ENCODE measurements at places on chromosomes 2 and 18.

DNA sequence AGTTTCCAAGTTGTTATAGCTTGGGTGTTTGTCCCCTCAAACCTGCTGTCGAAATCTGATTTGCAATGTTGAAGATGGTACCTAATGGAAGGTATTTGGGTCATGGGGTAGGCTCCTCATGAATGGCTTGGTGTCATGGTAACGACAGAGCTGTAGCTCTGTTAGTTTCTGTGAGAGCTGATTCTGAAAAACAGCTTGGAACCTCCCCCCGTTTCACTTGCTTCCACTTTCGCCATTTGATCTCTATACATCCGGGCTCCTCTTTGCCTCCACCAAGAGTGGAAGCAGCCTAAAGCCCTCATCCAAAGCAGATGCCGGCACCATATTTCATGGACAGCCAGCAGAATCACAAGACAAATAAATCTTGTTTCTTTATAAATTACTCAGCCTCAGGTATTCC lies 1035.1 kb upstream of the SLC39A10 start:
- DNase-seq, result no peak

GRCh38 chr2:240291337-240292034 lies 144.0 kb upstream of the GPC1 start:
- no peak for DNase-seq

- DNase-seq, result no peak
These were observed 23.1 kb downstream of the ST3GAL5 start for GRCh38 chr2:85865539-85866164.

- DNase-seq, result no peak
These were observed 7.7 kb upstream of the STK39 start for GRCh38 chr2:168255103-168255502.

- DNase-seq, result no peak
These were observed 314.8 kb downstream of the LRRTM4 start for GRCh38 chr2:77207331-77207730.

DNA sequence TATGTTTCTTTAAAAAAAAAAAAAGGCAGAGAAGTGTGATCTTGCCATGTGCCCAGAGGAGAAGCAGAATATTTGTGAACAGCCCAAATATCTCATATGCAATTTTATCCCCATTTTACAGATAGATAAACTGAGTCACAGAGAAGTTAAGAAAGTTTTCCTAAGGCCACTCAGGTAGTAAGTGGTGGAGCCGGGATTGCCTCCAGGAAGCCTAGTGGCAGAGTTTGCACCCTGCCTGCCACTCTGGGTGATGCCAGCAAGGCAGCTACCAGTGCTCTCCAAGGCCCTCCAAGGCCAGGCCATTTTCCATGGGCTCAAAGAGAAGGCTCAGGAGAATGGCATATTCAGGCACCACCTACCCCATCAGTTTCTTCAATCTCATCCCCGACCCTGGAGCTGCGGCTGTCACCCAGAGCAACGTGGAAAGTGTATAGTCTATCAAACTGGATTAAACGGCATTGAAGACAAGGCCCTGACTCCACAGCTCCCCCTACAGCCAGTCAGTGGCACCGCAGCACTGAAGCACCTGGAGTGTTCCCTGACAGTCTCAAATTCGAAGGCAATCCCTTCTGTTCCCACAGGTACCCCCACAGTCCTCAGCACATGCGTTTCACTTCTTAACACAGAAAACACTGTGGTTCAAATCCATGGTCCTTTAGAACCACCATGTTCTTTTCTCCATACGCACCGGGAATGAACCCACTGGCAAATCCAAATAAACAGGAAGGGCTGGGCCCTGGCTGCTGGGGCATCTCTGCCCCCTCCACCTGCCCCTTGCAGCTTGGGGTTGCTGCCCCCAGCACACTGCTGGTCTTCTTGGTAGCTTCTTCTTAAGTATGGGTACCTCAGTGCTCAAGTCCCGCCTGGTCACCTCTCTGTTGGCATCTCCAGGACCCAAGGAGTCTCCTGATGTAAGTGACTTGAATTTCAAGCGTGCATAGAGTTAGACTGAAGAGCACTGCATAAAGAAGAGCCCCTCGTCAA lies 175.3 kb downstream of the INHBB start:
- peak; percentile 13 for DNase-seq

DNA sequence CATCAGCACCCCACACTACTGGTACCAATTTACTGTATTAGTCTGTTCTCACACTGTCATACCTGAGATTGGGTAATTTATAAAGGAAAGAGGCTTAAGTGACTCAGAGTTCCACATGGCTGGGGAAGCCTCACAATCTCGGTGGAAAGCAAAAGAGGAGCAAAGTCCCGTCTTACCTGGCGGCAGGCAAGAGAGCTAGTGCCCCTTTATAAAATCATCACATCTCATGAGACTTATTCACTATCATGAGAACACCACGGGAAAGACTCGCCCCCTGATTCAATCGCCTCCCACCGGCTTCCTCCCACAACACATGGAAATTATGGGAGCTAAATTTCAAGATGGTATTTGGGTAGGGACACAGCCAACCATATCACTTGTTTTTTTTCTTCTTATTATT lies 717.2 kb downstream of the TRIB2 start:
- no peak for DNase-seq

DNA sequence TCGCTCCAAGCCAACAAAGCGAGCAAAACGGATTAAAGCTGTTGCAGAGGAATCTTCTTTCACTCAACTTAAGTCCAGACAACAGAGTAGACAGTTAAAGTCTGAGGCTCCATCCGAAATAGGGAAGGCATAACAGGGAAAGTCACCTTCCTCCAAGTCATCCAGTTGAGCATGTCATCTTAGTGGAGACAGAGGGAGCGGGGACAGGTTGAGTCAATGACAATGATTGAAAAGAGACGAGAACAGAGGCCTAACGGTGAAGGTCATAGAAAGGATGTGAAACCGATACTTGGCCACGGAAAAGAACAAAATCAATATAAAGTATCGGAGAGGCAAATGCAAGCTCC lies 455 bp downstream of the C18orf32 start:
- no peak for DNase-seq

GRCh38 chr18:55522011-55522410 lies 66.0 kb downstream of the TCF4 start:
- DNase-seq, result no peak

GRCh38 chr2:29618024-29618423 lies 303.4 kb downstream of the ALK start:
- DNase-seq, result no peak

DNA sequence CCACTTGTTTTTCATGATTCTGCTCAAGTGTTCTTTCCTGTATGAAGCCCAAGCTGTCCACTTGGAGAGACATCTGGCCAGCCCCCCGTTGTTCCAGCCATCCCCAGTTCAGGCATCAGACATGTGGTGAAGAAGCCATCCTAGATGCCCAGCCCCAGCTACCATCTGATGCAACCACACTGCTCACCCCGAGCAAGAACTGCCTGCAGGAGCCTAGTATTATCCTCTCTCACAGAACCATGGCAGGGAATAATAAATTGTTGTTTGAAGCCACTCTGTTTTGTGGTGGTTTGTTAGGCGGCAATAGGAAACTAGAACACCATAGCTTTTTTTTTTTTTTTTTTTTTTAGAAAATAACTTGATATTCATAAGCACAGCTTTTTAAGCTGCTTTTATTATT lies 19.5 kb upstream of the DARS1 start:
- no peak for DNase-seq

DNA sequence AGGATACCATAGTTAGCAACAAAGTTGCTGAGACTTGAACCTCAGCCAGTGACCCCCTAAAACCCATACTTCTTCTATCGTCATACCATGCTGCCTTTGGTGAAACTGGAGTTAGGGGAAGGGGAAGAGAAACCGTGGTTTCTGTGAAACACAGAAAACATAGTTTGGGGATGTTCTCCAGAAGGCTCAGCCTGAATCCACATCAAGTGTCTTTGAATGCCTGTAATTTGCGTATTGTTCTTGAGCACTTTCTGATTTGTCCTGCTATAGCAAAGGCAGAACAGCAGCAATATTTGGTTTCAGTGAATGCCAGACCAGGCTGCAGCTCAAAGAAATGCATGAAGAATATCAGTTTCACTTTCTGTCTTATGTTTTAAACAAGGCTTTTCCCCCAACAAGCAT lies 258.7 kb downstream of the TTC32 start:
- DNase-seq, result no peak

DNA sequence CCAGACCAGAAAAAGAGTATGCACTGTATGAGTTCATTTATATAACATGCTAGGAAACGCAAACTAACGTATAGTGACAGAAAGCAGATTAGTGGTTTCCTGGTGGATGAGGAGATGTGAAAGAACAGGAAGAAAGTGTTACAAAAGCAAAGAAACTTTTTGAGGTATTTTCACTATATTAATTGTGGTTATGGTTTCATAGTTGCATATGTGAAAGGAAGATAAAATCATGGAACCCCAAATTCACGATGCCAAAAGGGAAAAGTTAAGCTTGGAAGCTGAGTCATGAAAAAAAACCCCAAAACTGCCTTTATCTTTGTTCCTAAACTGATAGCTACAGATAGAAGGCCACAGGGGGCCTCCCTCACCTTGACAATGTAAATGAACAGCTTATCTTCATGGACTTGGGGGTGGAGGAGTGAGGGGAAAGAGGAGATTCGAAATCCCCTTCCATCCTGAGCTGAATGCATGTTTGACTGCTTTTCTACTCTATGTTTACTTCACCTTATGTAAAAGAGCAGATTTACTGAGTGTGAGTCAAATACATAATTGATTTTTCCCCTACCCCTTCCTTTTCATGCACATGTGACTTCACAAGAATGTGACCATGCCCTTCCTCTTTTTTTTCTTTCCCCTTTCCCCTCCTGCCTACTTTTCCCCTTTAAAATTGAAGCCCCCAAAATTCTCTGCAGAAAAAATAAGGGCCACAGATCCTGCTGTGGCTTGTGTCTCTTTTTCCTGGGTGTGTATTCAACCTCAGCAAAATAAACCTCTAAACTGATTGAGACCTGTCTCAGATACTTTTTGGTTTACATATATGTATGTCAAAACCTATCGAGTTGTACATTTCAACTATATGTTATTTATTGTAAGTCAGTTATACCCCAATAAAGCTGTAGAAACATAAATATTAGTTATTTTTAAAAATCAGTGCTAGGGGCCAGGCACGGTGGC lies 100.1 kb upstream of the TLK1 start:
- DNase-seq, result peak; percentile 13

- DNase-seq, result no peak
These were observed 42.1 kb downstream of the NHEJ1 start for GRCh38 chr2:219118504-219118903.

DNA sequence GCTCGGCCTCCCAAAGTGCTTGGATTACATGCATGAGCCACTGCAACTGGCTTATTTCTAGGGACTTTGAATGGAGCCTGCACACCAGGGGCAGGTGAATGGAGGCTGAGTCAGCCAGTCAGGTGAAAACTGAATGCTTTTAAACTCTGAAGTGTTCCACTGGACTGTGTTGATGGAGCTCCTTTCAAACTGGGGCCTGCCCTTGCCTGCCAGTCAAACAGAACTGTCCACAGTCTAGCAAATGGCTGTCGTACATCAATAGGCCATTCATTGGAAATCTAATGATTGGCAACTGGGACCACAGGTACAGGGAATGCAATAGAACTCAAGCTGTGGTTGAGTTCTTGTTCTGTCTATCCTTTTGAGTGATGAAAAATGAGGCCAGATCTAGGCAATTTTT lies 966 bp upstream of the NOSTRIN start:
- DNase-seq, result no peak

- no peak for DNase-seq
These were observed 35.8 kb downstream of the MSH6 start for GRCh38 chr2:47818777-47819176.

GRCh38 chr2:64017811-64018700 lies 1.2 kb downstream of the VPS54 start:
- no peak for DNase-seq

DNA sequence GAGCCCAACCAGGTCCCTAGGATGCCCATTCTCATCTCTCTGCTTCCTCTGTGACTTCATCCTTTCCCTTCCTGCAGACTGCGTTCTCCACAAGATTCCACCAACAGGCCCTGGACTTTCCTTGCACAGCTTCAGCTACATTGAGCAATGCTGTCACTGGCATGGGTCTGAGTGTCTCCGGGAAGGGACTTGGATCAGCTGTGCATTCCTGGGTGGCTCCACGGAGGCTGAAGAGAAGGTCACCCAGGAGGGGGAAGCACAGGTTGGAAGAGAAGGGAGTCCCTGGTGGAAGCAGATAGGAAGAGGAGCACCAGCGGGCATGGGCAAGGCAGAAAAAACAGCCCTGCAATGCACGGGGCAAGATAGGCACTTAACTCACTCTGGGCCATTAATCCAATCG lies 140.5 kb downstream of the UXS1 start:
- no peak for DNase-seq

DNA sequence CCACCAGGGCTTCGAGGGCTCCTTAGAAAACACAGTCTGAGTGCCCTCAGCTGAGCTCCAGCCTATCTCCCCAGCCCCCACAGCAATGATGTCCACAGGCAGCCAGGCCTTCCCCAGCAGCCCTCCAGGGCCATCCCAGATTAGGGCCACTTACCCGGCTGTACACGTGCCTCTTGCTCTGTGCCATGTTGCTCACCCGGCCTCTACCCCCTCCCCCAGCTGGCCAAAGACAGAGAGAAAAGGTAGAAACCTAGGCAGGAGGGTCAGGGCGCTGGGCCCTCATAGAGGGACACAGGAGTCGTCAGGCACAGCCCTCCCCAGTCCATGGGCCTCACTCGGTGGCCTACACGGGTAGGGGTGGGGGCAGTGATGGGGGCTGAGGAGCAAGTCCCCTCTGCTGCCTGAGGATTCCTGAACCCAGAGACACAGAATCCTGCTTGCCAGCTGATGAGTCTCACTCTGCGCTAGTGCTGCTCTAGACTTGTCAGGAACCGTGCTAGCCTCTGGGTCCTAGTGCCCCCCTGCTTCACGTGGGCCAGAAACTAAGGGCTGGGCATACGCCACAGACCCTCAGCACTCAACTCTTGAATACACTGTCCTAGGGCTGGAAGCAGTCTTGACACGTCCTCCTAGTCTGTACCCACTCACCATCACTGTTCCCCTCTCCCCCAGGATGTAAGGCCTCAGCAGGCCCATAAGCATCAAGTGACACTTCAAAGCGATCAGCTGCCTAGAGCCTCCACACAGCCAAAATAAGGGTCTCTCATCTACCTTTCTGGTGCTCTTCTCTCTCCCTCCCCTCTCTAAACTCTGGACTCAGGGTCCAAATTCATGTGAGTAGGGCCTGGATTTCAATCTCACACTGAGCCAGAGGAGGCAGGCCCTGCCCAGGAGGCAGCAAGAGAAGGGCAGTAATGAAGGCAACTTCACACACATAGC lies at the start of gene DCTN1:
Gene DCTN1 (minus strand): TSS at position 461 of the 939 bp plus-strand sequence. CDS start 274 bp downstream, at position 187.
- DNase-seq, result no peak

DNA sequence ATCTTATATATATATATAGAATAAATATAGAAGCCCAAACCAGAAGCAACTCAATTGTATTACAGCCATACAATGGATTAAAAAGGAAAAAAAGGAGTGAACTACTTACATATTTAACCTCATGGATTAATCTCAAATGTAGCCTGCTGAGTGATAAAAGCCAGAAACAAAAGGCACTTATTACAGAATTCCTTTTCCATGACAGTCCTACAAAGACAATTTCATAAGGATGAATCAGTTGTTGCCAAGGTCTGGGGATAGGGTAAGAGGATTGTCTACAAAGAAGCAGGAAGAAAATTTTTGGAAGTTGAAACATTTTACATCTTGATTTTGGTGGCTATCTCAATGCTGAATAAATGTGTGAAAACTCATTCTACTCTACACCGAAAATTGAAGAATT lies 103.9 kb upstream of the DCC start:
- no peak for DNase-seq

GRCh38 chr2:23464156-23464555 lies 79.2 kb downstream of the KLHL29 start:
- DNase-seq, result no peak

GRCh38 chr2:64543008-64543697 lies 19.0 kb downstream of the AFTPH start:
- DNase-seq, result no peak

- no peak for DNase-seq
These were observed 133.6 kb upstream of the APCDD1 start for GRCh38 chr18:10320791-10321190.
